Endothelial cell of umbilical vein (primary cell): ENCODE measurements at places on chromosomes 5 and 9.
A peak's percentile ranks its signal among the peaks of the same experiment; 100 is the strongest.

DNA sequence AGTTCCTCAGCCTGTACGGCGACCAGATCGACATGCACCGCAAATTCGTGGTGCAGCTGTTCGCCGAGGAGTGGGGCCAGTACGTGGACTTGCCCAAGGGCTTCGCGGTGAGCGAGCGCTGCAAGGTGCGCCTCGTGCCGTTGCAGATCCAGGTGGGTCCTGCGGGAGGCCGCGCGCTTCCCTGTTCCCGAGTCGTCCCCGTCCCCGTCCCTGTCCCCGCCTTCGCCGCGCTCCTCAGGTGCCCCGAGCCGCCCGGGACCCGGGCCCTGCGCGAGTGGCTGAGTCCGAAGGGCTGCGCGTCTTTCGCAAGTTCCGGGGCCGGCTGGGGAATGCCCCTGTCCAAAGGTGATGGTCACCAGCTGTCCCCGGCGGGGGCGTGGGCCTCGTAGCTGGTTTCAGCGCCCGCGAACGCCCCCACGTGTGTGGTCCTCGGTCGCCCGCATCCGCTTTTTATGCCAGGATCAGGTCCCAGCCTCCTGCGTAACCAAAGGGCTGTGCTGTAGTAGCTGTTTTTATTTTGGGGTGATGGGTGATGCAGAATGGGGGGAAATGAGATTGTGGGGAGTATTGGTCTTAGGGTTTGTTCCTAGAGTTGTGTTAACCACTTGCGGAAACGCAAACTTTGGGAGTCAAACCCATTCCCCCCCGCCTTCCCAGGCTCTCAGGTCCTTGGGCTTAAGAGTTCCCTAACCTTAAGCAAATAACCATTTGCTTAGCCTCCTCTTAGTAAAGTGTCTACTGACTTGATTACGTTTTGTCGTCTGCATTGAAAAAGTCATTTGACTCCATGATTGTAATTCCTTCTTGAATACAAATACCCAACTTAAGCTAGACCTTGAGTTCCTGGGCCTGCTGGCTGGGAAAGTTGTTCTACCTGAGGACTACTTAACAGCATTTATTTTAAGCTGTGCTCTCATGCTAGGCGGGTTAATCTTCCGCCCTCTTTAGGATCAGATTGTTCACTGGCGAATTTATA, 663 bp downstream of the ISOC1 start:
- DNase-seq: peak; percentile 24

DNA sequence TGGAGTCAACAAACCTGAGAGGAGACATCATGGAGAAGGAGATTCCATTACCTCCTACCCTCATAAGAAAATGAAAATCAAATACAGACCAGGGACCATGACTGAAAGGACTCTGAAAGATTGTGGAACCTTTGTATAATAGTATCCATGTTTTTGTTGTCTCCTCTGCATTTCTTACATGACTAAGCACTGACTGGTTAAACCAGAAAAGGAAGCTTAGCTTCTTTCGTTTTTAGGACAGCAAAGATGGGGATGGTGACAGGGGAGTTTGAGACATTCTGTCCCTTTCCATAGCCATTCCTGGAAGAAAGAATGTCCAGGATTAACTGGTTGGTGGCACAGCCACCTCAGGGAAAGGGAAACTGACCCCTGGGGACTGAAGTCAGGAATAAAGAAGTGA, 22.2 kb downstream of the ITGA1 start:
- no peak for DNase-seq

DNA sequence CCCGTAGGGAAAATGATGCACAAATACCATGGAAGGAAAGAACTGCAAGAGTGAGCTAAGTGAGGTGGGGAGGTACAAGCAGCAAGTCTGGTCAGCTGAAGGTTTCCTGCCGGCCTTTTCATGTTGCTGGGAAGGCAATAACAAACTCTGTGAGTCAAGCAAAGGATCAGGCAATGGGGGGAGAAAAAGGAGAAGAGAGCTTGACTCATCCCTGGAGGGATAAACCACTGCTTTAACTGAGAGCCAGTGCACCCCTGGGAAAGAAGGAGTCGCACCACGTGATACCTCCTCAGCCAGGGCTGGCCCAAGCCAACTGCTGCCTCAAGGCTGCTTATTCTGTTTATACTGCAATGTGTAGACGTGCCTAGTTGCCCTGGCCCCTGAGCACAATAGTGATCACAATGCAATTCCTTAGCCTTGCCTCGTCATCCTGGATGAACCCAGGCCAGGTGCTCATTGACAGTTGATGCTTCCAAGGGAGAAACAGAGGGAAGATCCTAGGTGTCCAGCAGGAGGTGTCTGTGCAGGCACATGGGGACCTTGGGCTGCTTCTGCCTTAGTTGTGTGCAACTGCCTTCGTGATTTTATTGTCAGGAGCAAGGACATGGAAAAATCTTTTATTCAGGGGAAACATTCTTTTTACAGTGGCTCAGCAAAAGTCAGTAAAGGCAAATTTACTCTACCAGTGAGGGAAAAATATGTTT, 203.0 kb upstream of the TUT7 start:
- no peak for DNase-seq

- no peak for DNase-seq
Measured at GRCh38 chr5:35059251-35059650, 11.5 kb upstream of the AGXT2 start.

- DNase-seq: no peak
Measured at GRCh38 chr9:16811987-16812685, 58.3 kb downstream of the BNC2 start.

DNA sequence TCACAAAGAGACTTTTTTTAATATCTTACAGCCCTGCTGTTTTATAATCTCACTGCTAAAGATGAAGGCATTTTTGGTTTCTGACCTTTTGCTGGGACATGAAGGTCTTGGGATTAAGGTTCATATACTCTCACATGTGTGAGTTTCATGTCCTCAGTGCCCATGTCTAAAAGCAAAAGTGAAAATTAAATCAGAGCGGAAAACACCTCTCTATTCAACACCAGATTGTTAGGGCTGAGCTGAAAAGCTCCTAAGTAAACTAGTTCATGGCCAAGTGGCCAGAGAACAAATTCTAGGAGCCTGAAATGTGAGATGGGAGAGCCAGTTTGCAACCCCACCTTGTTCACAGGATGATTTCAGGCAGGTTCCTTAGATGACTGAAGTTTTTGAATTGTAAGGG, 110.9 kb downstream of the GRIA1 start:
- DNase-seq: no peak

DNA sequence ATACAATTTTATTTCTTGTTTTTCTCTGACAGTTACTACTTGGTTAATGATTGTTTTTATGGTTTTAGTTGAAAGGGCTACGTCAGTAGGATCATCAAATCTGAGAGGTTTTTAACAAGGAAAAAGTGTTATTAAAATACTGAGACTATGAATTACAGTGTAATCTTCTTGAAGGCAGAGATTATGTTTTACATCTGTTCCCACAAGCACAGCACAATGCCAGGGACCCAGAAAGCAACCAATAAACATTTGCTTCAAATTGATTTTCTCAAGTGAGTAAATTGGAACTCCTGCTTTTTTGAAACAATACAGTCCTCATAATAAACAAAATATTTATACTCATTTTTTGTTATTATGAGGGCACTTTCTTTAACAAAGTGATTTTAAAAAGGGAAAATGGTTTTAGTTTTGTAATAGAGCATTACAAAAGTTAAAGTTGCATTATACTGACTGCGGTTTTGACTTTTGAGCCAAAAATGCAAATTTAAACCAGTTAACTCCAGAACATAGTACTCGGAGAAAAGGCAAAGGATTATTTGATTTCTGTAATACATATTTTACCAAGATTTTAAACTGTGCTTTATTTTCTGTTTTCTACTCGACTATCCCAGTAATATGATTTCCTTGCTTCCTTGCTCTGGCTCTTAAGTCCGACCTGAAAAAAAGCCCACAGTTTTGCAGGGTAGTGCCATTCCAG, 176.9 kb downstream of the GDNF start:
- no peak for DNase-seq

GRCh38 chr9:109016132-109016531, 2.8 kb upstream of the CTNNAL1 start:
- DNase-seq: no peak

- DNase-seq: no peak
Measured at GRCh38 chr9:133995012-133995896, 3.1 kb upstream of the VAV2 start.

DNA sequence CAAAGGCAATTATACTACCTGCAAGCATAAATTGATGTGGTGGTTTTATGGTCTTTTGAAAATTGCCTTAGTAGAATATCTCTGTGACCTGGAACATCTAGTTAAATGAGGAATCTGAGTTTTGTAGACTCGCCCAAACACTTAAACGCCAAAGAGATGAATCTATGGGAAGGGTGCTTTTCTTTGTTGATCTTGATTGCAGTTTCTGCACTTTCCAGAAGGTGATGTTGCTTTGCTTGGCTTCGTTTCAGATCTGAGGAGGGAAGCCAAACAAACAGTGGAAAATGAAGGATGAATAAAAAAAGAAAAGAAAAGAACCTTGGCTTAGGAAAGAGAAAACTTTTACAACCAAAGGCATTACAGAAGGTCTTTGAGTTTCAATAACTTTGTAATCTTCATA, 1021.2 kb downstream of the NR2F1-AS1 start:
- peak; percentile 73 for DNase-seq

GRCh38 chr5:4646715-4647375, 493.3 kb upstream of the ADAMTS16 start:
- DNase-seq: no peak
